ENCODE measurements at places on chromosomes 6 and 20.
A peak's percentile ranks its signal among the peaks of the same experiment; 100 is the strongest.

DNA sequence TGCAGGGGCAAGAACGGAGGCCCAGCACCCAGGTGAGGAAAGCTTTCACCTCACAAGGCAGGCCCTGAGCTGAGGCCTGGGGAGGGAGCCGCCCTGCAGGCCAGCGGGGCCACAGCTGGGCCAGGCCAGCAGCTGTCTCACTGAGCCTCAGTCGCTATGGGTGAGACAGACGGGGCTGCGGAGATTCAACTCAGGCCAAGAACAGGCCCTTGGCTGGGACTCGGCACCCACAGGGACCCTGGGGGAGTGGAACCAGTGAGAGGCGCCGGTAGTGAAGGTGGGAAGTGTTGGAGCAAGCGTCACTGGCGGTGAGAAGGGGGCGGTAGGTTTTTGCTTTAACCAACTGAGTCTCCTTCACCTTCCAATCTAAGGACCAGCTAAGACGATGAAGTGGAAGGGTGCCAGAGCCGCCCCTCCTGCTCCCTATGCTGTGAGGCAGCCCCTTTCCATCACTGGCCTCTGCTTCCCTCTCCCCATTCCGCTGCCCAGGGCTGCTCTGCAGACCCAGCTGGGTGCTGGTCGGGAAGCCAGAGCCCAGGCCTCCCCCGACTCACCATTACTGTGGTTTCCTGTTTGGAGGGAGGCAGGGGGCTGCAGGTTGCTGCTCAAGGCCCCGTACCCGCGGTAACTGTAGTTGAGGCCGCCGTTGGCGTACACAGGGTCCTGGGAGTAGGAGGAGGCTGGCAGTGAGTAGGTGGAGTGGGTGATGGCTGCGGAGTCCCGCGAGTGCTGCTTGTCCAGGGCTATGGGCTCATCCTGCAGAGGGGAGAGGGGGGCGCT is 93.7 kb downstream of the ASXL1 start:
- DNase-seq = no peak

DNA sequence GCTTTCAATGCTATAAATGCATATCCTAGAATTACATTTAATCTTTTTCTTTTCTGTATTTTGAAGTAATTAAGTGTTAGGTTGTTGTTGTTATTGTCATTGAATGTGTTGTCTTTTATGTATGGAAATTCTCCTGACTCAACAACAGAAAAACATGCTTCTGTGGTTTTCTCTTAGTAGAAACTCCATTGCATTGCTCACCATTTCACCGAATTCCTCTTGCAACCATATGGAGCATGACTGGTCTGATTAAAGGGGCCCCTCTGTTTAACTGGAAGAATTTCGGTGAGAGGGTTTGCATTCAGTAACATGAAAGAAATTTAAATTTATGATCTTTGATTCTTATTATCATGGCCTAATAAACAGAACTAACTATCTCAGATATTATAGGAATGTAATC is 454.3 kb upstream of the JARID2 start:
- DNase-seq = no peak

DNA sequence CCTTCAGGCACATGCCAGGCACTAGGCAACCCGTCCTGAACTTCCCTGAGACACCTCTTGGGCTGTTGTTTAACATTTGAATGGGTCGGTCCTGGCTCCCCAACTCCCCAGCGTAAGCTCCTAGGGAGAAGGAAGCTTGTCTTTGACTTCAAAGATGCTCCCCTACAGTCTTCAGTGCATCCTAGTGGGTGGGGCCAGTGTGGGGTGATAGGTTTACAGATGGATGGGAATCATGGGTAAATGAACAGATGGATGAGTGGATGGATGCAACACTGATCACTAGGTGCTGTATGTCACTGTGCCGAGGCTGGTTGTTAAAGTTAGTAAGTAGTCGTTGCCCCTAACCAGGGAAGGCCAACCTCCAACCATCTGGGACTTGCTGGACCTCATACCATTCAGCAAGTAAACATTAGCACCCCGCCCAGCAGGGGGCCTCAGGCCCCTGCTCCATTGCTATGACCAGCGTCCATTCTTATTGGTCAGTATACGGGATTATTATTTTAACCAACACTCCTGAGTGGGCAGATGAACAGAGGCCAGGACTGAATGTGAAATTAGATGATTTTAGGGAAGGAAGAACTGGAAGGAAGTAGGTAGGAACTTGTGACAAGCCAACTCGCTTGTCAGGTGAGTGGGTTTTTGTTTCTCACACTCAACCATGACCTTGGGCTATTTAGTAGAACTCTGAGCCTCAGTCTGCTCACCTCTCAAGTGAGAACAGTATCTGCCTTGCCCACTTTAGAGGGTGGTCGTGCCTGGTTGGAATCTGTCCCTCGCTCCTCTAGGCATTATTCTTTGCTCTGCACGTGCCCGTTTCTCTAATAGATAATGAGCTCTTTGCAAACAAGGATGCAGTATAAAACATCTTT is 82.9 kb upstream of the FOXP4 start:
- no peak for DNase-seq

GRCh38 chr6:5143634-5144311 is 58.6 kb downstream of the PPP1R3G start:
- peak; percentile 81 for DNase-seq

GRCh38 chr6:14787677-14788076 is 458.2 kb upstream of the JARID2 start:
- no peak for DNase-seq

DNA sequence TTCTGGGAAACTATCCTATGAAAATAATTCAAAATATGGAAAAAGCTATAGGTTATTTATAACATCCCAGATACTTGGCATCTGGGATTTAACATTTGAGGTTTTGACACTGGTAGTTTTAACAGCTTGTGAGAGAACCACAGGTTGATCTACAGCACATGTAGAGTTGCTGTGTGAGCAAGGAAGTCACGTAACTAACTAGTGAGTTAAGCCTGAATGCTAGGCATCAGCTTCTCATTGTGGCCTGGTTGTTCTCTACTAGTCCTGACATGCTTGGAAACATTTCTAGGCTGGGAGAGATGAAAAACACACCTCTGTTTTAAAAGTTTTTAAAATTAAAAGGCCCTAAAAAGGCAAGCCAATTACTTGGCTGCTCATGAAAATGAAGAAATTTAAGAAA is 28.2 kb downstream of the ESF1 start:
- DNase-seq = no peak

DNA sequence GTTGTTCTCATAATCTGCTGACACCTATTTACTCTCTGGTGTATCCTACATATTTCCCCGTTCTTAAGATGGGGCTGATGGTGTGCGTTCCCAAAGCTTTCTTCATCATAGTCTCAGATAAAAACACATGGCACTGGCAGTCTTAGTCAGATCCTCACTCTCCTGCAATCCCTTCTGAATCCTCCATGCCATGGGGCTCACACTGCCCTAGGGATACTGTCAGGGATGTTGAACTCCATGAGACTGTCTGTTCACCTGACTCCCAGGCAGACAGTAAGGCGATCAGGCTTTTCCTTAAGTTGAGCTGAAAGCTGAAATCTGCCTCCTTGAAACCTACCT is 76.0 kb downstream of the SLX4IP start:
- no peak for DNase-seq

DNA sequence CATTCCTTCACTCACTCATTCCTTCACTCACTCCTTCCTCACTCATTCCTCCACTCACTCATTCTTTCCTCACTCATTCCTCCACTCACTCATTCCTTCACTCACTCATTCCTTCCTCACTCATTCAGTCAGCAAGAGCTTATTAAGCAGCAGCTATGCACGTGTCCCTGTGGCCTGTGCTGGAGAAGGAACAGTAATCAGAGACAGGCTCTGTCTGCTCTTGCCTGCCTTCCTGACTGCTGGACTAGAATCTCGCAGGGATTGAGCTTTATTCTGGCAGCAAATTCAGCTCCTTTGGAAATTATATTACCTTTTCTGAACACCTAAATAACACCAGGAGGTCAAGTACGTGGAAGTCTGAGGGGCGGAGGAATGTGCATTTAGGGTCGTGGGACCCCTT is 138.9 kb upstream of the AGPAT4 start:
- DNase-seq = no peak

GRCh38 chr6:41488433-41489119 is 57.6 kb upstream of the FOXP4 start:
- DNase-seq = no peak

DNA sequence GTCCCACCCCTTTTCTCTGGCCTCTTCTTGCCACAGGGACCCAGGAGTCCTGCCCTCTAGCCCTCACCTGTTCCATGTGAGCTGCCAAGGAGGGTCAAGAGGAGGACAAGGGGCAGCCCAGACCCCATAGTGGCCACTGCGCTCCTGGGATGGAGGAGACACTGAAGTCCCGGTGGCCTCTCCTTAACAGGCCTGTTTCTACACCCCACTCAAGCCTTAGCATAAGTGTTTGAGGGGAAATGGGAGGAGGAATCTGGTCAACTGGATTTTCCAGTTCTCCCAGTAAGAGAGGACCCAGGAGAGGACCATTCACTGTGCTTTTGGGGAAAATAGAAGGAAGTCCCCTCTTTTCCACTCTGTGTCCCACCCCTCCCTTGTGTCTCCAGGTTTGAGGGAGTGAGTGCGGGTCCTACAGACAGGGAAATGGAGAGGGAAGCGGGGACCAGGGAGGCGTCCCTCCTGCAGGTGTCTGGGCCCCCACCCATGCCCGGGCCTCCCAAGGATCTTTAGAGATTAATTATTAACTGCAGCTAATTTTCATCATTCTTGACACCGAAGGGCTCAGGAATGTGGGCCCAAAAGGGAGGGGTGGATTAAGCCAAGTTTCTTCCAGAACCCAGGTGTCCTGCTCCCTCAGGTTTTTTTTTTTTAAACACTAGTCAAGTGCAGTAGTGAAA is at the start of gene SFTA2:
SFTA2 (minus strand) TSS at position 202 of the 677 bp plus-strand sequence; CDS start at position 128, 74 bp downstream.
- DNase-seq = no peak

DNA sequence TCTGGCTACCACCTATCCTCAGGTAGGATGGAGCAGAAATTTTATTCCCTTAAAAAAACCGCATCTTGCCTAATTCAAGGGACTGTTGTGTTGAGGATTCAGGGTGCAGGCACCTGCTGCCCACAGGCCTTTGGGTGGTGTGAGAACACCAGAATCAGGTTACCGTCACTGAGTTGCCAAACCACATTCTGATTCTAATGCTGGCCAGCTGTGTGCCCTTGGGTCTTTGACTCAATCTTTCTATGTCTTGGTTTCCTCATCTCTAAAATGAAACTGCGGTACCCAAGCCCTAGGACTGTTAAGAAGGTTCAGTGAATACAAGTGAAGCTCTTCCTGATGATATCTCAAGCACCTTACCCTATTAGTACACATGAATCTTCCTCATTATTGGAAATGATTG is 827.3 kb downstream of the DHX35 start:
- DNase-seq = no peak

- no peak for DNase-seq
Observed at GRCh38 chr6:74967821-74968220, 238.0 kb downstream of the COL12A1 start.

GRCh38 chr6:164247106-164247505 is 832.6 kb downstream of the QKI start:
- DNase-seq = no peak

DNA sequence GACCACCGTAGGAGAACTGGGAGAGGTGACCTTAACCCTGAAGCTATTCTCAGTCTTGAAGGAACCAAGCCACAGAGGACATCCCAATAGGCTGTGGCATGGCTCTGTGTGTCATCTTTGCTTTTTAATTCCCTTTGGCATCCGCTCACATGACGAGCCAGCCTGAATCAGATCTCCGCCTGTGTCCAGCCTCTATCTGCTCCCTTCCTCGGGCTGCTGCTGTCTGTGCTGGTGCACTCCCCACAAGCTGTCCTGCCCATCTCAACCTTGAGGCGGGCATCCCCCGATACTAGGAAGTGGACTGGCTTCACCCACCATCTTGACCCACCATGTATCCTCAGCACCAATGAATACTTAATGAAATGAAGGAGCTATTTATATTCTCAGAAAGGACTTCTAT is 111.9 kb downstream of the SLC23A2 start:
- DNase-seq = no peak

GRCh38 chr20:17854307-17854903 is 114.2 kb downstream of the SNX5 start:
- DNase-seq = no peak

DNA sequence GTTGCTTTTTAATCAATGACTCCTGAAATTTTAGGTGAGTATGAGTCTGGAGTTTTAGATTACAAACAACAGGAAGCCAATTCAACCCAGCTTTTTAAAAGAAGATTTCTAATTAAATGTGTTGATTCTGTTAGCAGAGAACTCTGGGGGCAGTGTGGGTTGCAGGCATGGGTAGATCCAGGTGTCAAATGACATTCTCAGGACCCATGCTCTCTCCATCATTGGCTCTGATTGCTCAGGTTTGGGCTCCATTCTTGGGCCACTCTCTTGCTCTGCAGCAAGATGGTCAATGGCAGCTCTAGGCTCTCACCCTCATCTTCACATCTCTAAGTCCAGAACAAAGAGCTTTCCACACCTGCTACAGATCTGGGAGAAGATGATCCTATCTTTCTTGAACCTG is 463.7 kb downstream of the PREX1 start:
- DNase-seq = no peak

DNA sequence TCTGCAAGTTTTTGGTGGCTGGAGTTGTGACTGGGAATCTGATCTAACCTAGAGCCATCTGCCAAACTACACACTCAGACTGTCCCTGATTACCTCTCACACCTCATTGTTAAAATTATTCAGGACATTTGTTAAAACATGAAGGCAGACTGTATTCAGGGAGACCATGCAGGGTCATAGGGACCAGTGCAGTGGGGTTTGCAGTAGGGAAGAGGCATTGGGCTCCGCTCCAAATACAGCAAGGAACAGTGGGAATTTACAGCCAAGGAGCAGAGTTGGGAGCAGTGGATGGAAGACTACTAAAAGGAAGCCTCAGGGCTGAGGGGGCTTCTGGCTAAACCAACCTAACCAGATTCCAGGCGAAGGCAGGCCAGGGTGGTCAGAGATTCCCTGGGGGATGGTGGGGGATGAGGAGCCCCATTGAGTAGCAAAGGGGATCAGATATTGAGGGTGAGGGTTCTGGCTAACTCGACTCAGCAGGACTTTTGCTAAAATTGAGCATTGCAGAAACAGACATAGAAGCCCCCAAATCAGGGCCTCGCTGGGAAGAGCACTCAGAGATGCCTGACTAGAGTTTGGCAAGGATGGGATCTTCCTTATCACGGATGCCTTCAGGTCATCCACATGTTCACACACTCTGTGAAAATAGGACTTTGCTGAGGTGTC is 172.0 kb downstream of the ZDHHC14 start:
- no peak for DNase-seq

- no peak for DNase-seq
Observed at GRCh38 chr6:115203381-115203780, 857.3 kb downstream of the FRK start.

All from activated CD4-positive, alpha-beta T cell treated with anti-CD3 and anti-CD28 coated beads, Interleukin-2, amount 50 U/mL, for 4 hours (primary cell).